Stimulated activated naive CD4-positive, alpha-beta T cell treated with Interleukin-2 at 50 U/mL for 16 hours (primary cell): ENCODE measurements at places on chromosomes 13 and 19.

- no peak for DNase-seq
Measured at GRCh38 chr19:31629579-31630363, 280.5 kb upstream of the TSHZ3 start.

- DNase-seq: peak; percentile 60
Measured at GRCh38 chr19:38433268-38433733, at the start of gene RYR1. Gene RYR1 (plus strand): TSS chr19:38433691. CDS start chr19:38433830, 139 bp downstream.

DNA sequence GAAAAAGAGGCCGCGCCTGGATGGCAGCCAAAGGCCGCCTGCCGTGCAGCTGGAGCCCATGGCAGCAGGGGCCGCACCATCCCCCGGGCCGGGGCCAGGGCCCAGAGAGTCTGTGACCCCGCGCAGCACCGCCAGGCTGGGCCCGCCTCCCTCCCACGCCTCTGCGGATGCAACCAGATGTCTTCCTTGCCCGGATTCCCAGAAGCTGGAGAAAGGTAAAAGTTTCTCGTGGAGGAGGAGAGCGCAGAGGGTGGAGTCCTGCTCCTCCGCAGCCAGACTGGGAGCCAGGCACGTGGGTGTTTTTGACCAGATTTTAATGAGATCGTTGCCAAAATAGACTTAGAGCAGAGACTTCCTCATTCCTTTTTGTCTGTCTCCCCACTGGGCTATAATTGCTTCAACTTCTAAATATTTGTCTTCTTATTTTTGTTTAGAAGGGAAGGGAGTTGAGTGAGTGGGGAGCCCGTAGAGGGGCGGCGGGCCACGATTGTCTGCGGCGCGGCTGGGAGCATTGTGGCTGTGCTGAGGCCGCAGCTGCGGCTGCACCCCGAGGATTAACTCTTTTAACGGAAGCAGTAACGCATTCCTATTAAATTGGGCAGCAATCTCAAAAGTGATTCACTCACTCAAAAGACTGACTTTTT lies 22.8 kb upstream of the NDUFS7 start:
- DNase-seq: no peak

DNA sequence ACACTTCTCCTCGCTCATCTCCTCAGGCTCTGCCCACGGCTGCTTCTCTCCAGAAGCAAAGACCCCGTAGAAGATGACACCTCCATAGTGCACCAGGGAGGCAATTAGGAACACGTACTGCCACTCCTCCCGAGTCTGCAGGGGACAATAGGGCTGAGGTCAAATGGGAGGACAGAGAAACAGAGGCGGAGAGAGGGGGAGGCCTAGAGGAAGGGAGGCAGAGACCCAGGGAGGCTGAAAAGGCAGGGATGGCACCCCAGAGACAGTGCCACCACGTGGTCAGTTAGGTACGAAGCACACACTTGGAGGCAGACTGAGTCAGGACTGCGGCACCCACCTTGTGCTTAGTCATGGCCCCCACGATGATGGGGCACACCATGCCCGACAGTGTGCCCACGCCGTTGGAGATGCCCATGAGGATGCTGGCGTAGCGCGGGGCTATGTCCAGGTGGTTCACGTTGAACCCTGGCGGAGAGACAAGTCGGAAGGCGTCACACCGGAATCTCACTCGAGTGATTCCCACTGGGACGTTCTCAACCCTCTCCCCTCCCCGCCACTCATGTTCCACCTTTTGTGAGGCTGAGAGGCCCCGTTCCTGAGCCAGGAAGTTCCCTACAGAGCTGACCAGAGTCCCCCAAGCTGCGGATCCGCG lies 5.6 kb downstream of the GFY start:
- DNase-seq: peak; percentile 12

GRCh38 chr19:22533761-22534160 lies 100.4 kb upstream of the ZNF492 start:
- DNase-seq: no peak

GRCh38 chr13:36297366-36298338 lies at the start of gene CCDC169:
Gene CCDC169 (minus strand): TSS chr13:36297814. CDS start chr13:36297719, 95 bp downstream.
- peak; percentile 36 for DNase-seq

DNA sequence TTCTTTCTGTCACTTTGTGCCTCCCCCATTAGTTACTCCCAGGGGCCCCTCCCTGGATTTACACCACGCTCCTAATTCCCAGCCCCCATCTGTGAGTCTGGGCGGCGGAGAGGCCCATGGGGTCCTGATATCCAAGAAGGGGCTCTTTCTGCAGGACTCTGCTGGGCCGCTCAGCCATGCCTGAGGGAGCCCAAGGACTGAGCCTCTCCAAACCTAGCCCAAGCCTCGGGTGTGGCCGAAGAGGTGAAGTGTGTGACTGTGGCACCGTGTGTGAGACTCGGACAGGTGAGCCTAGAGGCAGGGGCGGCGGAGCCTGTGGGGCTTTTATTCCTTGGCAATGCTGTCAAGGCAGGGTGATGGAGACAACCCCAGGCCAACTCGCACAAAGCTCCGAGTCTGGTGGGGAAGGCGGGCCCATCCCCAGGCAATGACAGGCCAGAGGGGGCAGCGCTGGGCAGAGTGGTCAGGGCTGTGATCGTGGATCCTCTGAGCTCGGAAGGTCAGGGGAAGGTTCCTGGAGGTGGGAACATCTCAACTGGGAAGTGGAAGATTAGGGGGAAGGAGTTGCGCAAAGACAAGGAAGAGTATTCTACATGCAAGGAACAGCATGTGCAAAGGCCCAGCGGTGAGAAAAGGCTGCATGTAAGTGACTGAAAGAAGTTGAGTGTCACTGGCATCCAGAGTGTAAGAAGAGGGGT lies 1.6 kb downstream of the PLEKHG2 start:
- DNase-seq: no peak

- no peak for DNase-seq
Measured at GRCh38 chr19:54199401-54199800, 1.3 kb upstream of the RPS9 start.

DNA sequence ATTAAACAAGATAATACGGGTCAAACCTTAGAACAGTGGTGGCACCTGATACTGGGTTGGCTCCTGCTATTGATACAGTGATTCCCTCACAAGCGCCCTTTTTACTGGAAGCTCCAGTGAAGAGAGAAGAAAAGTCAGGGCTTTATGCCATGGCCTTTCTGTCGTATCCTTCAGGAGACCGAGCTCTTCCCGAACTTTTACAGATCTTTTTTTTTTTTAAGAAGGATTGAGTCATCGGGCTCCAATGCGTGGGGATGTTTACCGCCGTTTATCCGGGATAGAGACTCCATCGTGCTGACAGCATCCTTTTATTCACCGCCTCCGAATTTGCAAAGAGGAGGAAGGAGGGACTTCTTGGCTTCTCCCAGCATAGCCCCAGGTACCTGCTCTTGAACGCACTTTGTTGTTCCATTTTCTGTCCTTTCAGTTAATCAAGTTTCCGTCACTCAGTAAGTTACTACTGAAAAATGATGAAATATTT lies 574 bp downstream of the ZNF227 start:
- no peak for DNase-seq

- DNase-seq: no peak
Measured at GRCh38 chr13:113545455-113545930, 39.1 kb upstream of the TFDP1 start.

GRCh38 chr19:12778905-12779161 lies 3.5 kb upstream of the HOOK2 start:
- no peak for DNase-seq

GRCh38 chr13:41587490-41587889 lies 130.1 kb downstream of the RGCC start:
- DNase-seq: no peak

DNA sequence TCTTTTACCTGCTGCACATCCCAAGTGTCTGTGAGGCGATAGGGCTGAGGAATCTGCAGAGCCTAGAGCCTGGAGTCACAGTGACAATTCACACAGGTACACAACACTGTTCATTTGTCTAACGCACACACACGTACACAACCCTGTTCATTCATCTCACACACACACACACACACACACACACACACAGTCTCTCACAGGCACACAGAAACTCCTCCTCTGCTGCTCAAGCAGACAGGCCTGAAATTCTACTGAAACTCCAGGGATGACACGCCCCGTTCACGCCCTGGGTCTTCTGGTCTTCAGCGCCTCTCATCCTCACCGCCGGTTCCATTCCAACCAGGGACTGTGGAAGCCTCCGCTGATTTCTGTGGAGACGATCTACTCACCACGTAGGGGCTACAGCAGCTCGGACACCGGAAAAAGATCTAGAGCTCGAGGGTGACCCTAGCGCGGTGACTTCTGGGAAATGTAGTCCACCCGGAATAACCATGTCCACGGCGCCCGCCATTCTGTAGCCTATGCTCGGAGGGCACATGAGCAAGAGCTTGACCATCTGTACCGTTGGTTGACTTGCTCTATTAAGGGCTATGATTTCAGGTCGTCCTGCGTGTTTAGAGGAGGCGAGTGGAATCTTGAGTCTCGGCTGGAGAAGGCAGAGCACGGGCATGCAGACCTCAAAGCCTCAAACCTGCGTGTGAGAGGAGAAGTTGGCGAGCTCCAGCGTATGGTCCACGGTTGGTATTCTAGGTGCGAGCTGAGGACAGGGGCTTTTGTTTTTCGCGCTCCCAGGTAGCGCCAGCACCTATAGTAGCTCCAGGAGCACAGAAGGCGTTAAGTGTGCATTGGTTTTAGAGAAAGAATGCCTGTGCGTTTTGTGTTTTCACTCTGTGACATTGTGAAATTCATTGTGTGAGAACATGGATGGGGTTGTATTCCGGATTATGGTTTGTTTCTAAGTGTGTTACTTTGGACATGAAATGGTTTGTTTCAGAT lies 33.4 kb downstream of the ZNF45 start:
- peak; percentile 50 for DNase-seq

- DNase-seq: no peak
Measured at GRCh38 chr13:95707442-95708390, 30.8 kb downstream of the DNAJC3 start.

DNA sequence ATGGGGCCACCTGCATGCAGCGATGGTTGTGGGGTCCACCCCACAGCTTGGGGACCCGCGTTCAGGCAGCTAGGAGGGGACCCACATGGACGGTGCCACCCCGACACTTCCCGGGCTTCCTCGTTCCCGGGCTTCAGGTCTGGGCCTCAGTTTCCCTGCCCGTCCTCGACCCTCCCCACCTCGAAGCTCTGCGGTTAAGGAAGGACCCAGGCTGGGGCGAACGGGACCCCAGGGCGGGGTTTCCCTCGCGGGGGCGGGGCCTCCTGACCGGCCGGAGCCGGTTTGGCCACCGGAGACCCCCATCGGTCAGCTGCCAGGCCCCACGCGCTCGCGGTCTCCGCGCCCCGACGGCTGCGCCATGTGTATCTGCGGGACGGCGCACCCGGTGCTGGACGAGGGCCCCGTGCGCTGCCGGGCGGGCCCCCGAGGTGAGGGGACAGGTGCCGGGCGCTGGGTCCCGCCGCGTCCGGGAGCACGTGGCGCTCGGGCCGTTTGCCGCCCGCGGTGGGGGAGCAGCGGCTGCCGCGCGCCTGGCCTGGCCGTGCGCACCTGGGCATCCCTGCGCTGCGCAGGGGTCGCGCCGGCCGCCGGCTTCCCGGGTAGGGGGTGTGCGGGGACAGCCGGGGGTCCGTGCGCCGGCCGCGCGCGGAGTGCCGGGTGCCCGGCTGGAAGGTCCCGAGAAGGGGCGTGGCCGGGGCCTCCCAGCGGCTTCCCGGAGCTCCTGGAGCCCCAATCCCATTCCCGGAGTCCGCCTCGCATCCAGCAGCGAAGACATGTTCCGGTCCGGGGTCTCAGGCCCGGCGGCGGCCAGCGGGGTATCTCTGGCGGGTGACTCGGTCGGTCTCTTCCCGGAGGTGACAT lies 4.2 kb downstream of the ARHGAP45 start:
- no peak for DNase-seq

DNA sequence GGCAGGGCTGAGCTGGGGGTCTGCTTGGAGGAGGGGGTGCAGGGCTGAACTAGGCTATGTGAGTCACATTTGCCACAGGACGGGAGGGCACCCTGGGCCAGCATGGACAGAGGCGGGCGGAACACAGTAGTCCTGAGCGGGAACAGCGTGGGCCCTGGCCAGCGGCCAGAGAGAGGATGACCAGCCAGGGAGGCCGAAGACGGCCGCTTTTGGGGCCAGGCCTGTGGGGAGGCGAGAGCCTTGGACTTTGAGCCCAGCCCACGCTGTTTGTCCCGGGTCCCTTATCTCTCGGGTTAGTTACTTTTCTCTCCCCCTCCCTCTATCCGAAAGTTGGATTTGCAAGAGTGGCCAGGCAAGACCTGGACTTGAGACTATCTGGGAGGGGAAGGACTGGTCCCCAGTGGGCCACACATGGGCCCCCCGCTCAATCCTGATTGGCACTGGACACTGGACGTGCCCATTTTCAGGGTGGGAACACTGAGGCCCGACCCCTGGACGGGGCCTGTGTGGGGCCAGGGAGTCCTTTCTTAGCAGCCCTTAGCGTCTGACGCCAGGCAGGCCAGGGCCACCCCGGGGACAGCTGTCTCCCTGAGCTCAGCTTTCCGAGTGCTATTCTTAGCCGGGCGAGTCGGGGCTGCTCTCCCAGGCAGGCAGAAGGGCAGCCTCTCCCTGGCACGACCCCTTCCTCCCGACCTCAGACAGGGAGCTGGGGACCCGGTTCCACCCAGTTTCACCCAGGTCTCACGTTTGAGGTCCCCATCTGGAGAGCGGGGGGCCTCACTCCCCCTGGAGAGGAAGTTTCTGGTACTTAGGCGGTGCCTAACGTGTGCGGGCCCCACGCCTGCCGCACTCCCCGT lies 833 bp downstream of the GAMT start:
- DNase-seq: no peak
